Activated T-helper 2 cell treated with anti-CD3 and anti-CD28 coated beads, Interferon-gamma antibody, Interleukin-2, Interleukin-4, amounts not matched to agents 10 μg/mL and 5 μg/mL and 100 μg/mL, durations not matched to agents 14 hours and 24 hours and 36 hours (primary cell): ENCODE measurements at places on chromosomes 1 and 21. TPM values are rescaled to one million over a fixed set of nuclear protein-coding genes. Genes with fewer than 3 reads are reported as not detected.

The LHX8 gene
- total RNA-seq: not detected in 2 replicates

The SLFNL1 gene
- total RNA-seq: 0.14 and 0.18 TPM in 2 replicates

The HSD11B1 gene
- total RNA-seq: 8.2 and 8.6 TPM in 2 replicates

DNA sequence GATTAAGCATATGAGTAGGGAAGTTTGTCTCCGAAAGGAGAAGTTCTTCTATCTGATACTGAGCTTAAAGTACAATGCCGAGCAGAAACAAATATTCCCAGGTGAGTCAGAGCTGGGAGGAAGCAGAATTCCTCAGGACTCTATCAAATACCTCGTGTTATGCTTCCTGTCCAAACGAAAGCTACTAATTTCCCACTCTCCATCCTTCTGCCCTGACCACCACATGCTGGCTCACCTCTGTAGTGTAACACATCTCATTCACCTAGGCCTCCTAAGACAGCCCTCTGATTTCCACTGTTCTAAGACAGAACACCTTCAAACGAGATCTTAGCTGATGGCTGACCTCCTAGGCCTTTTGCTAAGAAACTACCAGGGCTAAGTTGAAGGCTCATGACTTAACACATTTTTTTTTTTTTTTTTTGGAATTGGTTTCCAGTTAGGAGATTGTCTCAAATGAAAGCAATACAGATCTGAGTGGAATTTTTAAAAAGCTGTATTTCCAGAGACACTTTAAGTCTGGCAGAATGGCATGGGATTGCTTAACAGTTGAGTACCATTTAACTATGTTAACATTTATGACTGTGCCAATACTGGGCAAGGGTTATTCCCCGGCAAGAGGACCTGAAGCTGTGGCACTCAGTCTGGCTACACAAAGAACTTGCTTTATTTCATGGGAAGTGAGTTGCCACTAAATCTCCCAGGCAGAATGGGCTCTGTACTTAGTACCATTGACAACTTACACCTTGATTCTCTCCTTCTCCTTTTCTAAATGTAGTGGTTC, 583.4 kb downstream of the DPYD start:
- no peak overlapping the region for H3K4me3 ChIP-seq
- H3K36me3 ChIP-seq: no peaks in the 10 kb centered on the region

DNA sequence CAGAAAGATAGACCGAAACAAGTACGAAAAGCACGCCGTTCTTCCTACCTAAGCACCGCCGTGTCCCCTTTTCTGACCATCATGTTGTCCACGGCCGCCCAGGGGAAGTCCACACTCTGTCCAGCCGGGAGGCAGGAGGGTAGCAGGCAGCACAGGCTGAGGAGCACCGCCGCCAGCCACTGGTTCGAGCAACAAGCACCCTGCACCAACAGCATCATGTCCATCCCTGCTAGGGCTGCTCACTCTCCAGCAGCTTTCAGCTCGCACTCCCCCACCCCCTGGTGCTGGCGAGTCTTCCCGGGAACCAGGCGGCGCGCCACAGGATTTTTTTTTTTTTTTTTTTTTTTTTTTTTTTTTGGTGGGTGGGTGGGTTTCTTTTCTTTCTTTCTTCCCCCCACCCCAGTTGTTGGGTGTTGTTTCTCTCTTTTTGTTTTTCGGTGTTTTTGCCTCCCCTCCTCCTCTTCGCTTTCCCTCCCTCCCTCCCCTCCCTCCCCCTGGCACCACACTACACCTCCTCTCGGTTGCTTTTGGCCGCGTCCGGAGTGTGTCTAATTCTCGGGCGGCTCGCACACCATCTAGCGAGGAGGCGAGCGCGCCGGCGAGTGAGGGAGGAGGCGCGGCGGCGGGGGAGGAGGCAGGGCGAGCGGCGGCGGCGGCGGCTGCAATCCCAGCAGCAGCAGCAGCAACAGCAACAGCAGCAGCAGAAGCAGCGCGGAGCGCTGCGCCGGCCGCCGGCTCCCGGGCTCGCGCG, at the start of gene NEGR1:
TSS of gene NEGR1 (minus strand) at position 269 of the 751 bp plus-strand sequence.
- H3K27ac ChIP-seq: no peak within 1 kb of the TSS
- H3K4me3 ChIP-seq: peak within 1 kb of the TSS; percentile 44
- H3K4me1 ChIP-seq: peaks cover 6% of the 10 kb centered on the region
- H3K27me3 ChIP-seq: peaks cover 37% of the 10 kb centered on the region
- DNase-seq: peak; percentile 63

- no peak for DNase-seq
- H3K4me3 ChIP-seq: no peak overlapping the region
- H3K27me3 ChIP-seq: peaks cover 4% of the 10 kb centered on the region
- H3K36me3 ChIP-seq: no peaks in the 10 kb centered on the region
- H3K4me1 ChIP-seq: peaks cover 3% of the 10 kb centered on the region
Measured at GRCh38 chr1:87362834-87363426, 34.2 kb downstream of the LMO4 start.

DNA sequence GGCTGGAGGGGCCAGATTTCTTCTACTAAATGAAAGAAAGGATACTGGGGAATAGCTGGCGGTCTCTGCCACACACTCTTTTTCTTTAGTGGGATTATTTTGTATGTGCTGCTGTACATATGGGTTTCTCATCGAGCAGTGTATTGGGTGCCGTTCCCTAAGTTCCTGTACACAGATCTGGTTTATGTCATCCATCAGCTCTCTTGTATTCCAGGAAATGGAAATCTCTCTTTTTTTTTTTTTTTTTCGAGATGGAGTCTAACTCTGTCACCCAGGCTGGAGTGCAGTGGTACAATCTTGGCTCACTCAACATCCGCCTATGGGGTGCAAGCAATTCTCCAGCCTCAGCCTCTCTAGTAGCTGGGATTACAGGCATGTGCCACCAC, 27.0 kb upstream of the NID1 start:
- peaks cover 5% of the 10 kb centered on the region for H3K27me3 ChIP-seq
- H3K27ac ChIP-seq: no peak overlapping the region

DNA sequence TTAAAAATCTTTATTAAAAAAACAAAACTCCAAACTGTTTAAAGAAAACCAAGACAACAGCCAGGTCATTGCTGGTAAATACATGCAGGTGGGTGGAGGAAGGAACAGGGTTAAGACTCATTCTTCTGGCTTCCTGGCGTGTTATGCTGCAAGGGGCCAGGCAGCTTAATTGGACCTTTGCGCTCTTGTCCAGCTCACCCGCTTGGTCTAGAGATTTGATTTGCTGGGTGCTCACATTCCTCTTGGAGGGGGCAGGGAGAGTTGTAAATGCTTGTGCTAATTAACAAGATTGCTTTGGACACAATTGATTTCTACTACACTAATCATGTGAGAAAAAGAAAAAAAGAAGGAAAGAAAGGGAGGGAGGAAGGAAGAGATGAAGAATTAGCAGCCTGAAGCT, 10.5 kb downstream of the CEP104 start:
- H3K36me3 ChIP-seq: peaks cover 34% of the 10 kb centered on the region
- no peak for DNase-seq
- no peak overlapping the region for H3K27ac ChIP-seq
- no peaks in the 10 kb centered on the region for H3K4me1 ChIP-seq
- no peak overlapping the region for H3K4me3 ChIP-seq
